Calu3 (cell line): ENCODE measurements at places on chromosomes 6 and 20. TPM values are rescaled to one million over a fixed set of nuclear protein-coding genes. Genes with fewer than 3 reads are reported as not detected.

DNA sequence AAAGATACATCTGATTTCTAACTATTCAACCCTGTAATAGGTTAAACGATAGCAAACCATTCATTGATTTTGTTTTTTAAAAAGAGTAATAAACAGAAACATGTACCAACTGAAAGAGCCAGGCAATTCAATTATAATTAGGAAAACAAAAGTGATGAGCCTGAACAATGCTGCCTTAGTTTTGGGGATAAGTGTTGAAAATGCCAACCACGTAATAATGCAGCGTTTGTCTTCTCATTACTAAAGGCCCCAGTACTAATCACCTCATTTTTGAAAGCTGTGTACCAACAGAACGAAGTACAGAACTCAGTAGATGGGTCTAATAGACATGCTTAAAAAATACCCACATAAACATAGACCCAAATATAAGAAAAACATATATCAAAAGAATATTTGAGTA is 663.6 kb upstream of the CHD6 start:
- H3K27ac ChIP-seq, result no peak overlapping the region
- no peaks in the 10 kb centered on the region for H3K4me1 ChIP-seq
- H3K4me3 ChIP-seq, result no peak overlapping the region
- DNase-seq, result no peak
- H3K36me3 ChIP-seq, result no peaks in the 10 kb centered on the region

DNA sequence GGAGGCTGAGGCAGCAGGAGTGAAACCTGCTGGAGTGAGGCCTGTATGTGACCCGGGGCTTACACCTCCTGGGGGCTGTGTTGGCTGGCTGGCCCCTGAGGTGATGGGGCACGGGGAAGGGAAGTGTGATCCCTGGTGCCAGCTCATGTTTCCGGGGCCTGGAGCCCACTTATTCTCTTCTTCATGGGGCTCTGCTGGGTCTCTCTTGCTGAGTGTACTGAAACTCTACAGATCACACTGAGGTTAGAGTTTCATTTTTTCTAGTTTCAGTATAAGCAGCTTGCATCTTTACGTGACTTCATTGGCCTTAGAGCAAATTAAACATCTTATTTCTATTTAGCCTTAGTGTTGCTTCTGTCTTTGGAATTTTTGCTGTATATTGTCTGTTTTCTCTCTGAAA is 96.2 kb downstream of the ANKS1A start:
- DNase-seq, result no peak
- H3K36me3 ChIP-seq, result peaks cover 29% of the 10 kb centered on the region
- H3K4me3 ChIP-seq, result no peak overlapping the region
- H3K4me1 ChIP-seq, result no peaks in the 10 kb centered on the region
- H3K27ac ChIP-seq, result no peak overlapping the region

GRCh38 chr6:135230711-135231468 is 49.8 kb downstream of the MYB start:
- H3K4me3 ChIP-seq, result no peak overlapping the region
- no peaks in the 10 kb centered on the region for H3K4me1 ChIP-seq
- no peak for DNase-seq
- H3K27ac ChIP-seq, result no peak overlapping the region
- no peaks in the 10 kb centered on the region for H3K27me3 ChIP-seq

DNA sequence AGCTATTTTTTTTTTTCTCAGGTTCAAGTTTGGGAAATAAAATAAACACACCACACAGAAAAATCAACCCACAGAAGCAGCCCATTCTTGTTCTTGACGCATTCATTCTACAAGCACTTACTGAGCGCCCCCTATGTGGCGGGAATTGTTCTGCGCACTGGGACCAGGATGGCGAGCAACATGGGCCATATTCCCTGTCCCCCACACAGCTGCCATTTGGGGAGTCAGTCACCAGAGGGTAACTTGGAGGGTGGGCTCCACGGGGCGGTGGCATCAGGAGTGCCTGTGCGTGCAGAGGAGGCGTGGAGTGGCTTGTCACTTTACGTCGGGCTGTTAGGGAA is 185.0 kb upstream of the PDE10A start:
- H3K4me1 ChIP-seq, result peaks cover 18% of the 10 kb centered on the region
- peaks cover 12% of the 10 kb centered on the region for H3K27me3 ChIP-seq
- H3K36me3 ChIP-seq, result peaks cover 6% of the 10 kb centered on the region
- no peak for DNase-seq

DNA sequence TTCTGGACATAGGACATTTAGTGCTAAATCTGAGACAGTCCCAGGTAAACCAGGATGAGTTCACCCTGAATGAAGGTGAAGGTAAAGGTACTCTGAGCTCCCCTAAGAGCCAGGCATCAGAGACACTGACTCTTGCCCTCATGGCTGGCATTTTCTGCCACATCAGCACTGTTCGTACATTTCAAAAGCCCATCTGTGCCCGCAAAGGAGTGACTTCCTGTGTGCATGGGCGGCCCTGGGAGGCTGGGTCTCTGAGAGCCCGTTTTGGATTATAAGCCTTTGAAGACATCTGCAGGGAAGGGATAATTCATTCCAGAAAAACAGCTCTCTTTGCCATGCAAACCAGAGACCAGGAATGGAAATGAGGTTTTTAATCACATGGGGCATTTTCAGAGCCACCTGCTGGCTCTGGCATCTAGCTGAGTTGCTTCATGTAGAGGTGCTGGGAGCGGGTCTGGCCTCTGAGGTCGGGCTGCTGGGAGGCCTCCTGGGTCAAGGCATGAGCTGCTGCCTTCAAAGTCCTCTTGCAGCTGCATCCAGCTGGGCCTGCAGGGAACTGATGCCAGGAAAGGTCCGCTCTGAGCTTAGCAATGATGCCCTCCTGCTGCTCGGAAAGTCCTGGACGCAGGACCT is 348.3 kb downstream of the DHX35 start:
- no peak overlapping the region for H3K4me3 ChIP-seq
- DNase-seq, result no peak
- H3K27ac ChIP-seq, result no peak overlapping the region
- peaks cover 82% of the 10 kb centered on the region for H3K27me3 ChIP-seq
- H3K36me3 ChIP-seq, result no peaks in the 10 kb centered on the region

DNA sequence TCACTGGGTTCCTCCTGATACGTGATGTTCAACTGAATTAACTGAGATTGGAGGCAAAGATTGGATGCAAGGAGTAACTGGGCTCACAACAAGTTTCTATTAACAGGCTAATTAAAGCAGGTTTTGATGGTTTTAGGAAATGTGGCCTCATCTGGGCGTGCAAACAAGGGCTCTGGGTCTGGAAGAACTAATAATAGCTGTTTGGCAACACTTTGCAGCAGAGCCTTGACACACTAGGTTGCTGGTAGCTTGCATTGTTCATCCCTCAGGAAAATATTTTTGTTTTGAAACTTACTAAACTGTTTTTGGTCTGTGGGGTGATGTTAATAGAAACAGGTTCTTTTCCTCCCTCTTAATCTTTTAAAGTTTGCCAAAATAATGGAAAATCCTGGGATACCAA is 117.2 kb upstream of the CD93 start:
- peaks cover 37% of the 10 kb centered on the region for H3K27me3 ChIP-seq
- H3K36me3 ChIP-seq, result no peaks in the 10 kb centered on the region
- no peaks in the 10 kb centered on the region for H3K4me1 ChIP-seq
- H3K27ac ChIP-seq, result no peak overlapping the region

GRCh38 chr6:41306187-41306854 is 19.8 kb upstream of the TREM1 start:
- peaks cover 7% of the 10 kb centered on the region for H3K36me3 ChIP-seq
- peaks cover 26% of the 10 kb centered on the region for H3K4me1 ChIP-seq
- no peaks in the 10 kb centered on the region for H3K27me3 ChIP-seq
- DNase-seq, result peak; percentile 81
- peak overlapping the region; percentile 17 for H3K4me3 ChIP-seq

DNA sequence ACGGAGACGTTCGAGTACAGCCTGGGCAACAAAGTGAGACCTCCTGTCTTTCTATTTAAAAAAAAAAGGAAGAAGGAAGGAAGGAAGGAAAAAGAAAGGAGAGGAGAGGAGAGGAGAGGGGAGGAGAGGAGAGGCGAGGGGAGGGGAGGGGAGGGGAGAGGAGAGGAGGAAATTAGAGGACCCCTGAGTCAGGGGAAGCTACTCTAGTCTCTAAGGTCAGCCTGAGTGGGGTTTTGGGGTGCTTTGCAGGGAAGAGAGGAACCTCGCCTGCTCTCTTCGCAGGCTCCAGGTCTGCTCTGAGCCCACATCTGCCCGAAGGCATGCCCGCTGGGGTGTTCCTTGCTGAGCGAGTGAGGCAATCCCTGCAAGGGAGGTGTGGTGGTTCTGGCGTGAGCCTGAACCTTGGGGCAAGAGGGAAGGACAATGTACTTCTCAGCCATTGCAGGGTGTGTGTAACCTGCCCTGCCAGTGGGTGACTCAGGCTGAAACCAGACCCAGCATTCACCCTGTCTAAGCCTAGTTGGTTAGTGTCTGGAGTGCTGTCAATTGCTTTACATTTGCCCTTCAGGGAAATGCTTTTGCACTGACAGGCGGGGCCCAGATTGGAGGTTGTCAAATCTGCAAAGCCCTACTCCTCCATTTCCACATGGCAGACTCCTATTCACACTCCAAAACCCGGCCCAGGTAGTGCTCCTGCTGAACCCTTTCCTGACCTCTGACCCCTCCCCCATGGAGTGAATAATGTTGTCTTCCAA is 15.3 kb upstream of the MMP9 start:
- H3K27ac ChIP-seq, result peak overlapping the region; percentile 8
- peaks cover 15% of the 10 kb centered on the region for H3K27me3 ChIP-seq
- H3K4me1 ChIP-seq, result peaks cover 33% of the 10 kb centered on the region
- no peak overlapping the region for H3K4me3 ChIP-seq

The XKR7 gene
- total RNA-seq, result not detected in 2 replicates

The PKIB gene
- 11.8 and 17.2 TPM in 2 replicates for total RNA-seq

The HCRTR2 gene
- not detected in 2 replicates for total RNA-seq

The BEND6 gene
- 1.3 and 1.8 TPM in 2 replicates for total RNA-seq

The NRSN1 gene
- total RNA-seq, result 0.14 TPM in 1 of 2 replicates, not detected in the other

The F13A1 gene
- total RNA-seq, result not detected in 2 replicates
